Stimulated activated CD8-positive, alpha-beta memory T cell treated with anti-CD3 and anti-CD28 coated beads, Interleukin-4, amount 100 ng/mL, for 4 hours (primary cell): ENCODE measurements at places on chromosomes 5 and 9.

DNA sequence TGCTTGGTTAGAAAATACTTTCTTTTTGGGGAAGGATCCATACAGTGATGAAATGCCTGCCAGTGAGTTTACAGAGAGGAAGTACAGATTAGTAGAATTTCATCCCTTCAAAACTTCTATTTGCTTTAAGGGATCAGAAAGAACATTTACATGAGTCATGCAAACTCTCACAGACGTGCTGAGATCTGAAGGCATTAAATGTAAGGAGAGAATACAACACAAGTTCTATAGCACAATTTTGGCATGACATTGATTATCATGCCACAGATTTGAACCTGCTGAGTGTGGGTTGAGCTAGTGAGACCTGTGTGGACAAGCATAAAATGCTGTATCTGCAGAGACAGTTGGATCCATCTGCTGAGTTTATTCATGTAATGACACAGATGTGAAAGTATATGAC lies 613.6 kb upstream of the SEMA6A start:
- no peak for DNase-seq

GRCh38 chr5:107381189-107381856 lies 289.4 kb downstream of the EFNA5 start:
- no peak for DNase-seq

DNA sequence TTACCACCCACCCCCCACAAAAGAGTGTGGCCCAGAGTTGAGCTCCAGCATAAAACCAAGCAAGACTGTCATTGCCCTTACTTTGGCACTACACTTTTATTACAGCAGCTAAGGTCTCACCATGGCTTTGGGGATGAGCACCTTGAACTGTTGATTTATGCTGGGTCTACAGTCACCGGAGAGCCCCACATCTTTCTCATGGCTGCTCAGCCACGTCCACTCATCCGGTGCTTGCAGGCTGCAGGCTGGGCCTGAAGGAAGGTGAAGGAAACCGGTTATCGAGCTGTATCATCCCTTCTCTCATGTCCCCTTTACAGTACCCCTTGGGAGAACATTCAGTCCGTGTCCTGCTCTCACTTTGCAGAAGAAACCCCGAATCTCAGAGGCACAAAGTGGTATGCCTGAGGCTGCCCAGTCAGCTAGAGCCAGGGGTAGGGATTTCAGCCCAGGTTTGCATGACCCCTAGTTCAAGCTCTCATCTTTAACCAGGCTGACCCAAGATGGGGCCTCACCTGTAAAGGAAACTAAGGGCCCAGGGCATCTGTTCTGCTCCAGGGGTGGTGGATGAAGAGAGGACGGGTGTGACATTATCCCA lies 11.6 kb downstream of the TMOD1 start:
- DNase-seq = no peak

DNA sequence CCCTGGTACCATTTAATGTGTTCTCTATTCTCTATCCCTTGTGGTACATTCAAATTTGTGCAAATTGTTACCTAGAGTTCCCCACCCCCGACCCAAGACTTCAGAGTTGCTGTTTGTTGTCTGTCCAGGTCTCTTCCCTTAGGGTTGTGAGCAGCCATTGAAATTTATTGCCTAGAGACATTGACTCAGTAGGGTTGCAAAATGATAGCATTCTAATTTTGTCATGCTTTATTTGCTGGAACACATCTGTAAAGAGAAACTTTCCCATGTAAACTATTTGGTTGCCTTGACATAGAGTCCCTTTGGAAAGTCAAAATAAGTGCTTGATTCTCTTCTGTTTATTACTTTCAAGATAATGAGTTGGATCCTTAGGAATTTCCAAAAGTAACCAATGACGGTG lies 91.7 kb upstream of the KLF9 start:
- no peak for DNase-seq

DNA sequence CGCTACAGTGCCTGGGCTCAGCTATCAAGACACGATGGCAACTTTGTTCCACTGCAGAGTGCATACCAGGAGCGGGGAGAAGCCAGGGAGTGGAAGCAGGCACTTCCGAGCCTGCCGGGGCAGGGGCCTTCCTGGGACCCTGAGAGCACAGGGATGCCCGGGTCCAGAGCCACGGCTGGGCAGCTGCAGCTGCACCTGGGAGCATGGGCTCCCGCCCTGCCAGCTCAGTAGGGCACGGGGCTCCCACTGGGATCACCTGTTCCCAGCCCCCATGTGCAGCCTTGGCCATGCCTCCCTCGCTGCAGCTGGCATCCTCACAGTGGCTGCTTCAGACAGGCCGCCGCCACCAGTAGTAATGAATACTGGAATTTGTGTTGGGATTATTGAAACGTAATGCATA lies 391.5 kb downstream of the KDM4C start:
- DNase-seq = no peak

- DNase-seq = no peak
Observed at GRCh38 chr9:6714176-6714575, 43.6 kb upstream of the KDM4C start.

- no peak for DNase-seq
Observed at GRCh38 chr9:24413651-24414050, 132.0 kb downstream of the IZUMO3 start.

DNA sequence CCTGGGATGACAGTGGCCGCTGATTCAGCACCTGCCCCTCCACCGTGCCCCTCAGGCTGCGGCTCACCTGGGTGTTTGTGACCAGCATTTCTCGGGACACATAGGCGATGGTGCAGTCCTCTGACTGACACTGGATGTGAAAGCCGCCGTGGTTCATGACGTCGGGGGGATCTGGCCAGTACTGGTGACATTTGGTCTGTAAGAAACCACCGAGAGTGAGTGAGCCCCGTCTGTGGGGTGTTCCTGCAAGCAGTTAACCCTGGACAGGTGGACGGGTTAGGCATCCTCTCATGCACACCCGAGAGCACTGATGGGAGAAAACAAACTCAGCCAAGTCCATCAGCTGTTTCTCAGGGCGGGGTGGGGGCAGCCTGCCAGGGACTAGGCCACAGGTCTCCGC lies 62.5 kb upstream of the EPB41L4B start:
- no peak for DNase-seq

DNA sequence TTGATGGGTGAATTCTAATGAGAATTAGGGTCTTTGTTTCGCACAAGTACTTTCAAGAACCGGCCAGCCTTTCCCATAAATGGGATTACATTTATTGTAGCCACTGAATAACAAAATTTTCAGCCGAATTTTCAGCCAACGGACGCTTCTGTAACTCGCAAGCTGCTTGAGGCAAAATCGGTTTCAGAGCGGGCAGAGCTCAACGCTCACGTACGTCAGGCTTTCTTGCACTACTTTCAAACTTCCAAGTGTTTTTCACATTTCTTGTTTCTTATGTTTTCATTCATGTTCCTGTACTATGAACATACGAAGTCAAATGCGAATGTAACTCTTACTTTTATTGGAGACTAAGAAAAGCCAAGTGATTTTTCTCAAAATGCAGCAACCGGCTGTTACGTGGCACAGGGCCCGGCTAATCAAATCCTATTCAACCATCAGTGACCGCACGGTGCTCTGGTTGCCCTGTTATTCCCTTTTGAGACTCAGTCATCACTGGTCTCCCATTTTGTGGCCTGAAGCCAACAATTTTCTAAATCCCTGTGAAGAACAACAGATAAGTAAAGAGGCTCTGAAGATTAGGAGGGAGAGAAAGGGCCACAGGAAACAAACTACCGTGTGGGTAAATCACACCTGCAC lies 68.5 kb downstream of the SLC28A3 start:
- DNase-seq = no peak

GRCh38 chr5:76838481-76839261 lies 11.1 kb upstream of the S100Z start:
- no peak for DNase-seq

GRCh38 chr5:131997026-131997726 lies 14.3 kb downstream of the ACSL6 start:
- no peak for DNase-seq

- no peak for DNase-seq
Observed at GRCh38 chr9:79578891-79579290, 7.1 kb downstream of the TLE4 start.

GRCh38 chr9:4098031-4098430 lies 201.8 kb downstream of the GLIS3 start:
- no peak for DNase-seq

DNA sequence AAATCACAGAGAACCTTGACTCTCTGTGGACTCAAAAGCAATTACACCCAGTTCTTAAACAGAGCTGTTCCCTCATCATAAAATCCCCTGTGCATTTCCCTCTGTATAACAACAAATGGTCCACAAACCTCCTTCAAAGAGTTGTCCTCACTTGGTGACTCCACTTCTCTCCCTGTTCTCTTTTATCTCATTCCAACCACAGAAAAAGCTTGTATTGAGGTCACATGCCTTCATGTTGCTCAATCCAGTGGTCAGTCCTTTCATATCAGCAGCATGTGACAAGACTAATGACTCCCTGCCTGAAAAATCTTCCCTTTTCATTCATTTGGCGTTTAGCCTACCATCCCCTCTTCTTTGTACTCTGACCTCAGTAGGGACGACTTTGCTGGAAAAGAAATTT lies 158.0 kb downstream of the DEPDC1B start:
- DNase-seq = no peak

GRCh38 chr5:78810098-78810920 lies 161.7 kb upstream of the LHFPL2 start:
- DNase-seq = no peak

DNA sequence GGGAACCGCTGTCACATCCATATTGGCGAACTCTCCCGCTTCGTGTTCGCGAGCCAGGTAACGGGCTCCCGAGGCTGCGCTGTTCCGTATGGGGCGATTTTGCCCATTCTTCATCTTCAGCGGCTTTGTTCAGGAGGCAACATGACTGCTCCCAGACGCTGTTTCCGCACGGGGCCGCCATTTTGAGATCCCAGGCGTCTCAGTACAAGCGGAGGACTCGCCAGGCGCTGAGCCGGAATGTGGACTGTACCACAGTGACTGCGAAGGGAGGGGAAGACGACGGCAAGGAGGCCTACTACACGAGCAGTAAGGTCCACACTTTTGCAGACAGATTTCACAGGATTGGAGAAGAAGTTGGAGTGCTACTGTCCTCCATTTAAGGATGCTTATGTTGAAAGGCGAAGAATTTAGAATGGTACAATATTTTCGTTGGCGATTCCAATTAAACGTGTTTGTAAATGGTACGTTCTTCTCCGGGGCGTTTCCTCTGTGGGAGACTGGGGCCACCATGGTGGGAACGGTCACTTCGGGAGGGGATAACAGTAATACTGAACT lies 41.6 kb upstream of the ZNF300 start:
- DNase-seq = no peak

DNA sequence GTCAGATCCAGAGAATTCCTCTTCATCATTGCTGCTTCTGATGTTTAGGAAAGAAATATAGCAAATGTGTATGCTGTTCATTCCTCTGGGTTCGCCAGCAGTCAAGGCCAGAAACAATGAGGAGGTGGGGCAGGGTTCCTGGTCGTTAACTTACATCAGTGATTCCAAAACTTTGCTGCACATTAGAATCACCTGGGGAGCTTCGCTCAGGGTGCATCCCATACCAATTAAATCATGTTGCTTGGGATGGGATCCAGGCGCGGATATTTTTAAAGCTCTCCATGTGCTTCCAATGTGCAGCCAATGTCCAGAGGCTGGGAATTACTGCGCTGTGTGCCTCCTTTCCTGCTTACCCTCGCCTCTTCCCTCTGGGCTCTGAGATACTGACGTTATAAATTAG lies 227.9 kb upstream of the KLF9 start:
- DNase-seq = no peak

DNA sequence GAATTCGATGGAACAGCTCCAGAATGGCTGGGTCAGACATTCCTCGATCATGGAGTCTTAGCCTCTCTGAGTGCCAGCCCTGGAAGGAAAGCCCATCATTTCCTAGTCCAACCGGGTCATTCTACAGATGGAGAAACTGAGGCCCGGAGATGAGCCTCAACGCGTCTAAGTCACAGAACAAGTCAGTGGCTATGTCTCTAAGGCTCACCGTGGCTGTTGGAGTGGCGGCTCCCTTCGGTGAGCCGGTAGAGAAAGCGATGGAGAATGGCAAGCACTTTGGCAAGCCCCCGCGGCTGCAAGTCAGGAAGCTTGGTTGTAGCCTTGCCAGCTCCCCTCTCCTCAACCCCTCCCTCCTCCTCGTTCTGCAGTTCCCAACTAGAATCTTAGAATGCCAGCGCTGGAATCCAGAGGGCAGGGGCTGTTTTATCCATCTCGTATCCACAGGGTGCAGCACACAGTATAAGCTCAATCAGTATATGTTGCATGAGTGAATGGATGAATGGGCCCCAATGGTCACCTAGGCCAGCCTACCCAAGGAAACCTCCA lies 438 bp upstream of the ARSI start:
- DNase-seq = no peak

DNA sequence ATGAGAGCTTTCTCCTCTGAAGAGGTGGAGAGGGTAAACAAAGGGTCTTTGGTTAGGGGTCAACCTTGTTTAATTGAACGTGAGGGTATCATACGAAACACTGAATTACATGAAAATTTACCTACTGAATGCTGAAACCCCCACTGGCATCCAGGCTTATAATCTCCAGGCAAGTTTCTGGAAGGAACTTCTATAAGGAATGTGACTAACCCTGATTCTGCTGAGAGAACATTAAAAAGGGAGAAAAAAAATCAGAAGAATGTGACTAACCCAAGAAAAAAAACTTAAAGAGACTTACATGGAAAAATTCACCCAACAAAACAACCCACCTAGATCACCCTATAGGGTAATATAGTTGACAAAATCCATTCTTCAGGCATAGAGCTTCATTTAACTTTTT lies 55.5 kb downstream of the APC start:
- no peak for DNase-seq

DNA sequence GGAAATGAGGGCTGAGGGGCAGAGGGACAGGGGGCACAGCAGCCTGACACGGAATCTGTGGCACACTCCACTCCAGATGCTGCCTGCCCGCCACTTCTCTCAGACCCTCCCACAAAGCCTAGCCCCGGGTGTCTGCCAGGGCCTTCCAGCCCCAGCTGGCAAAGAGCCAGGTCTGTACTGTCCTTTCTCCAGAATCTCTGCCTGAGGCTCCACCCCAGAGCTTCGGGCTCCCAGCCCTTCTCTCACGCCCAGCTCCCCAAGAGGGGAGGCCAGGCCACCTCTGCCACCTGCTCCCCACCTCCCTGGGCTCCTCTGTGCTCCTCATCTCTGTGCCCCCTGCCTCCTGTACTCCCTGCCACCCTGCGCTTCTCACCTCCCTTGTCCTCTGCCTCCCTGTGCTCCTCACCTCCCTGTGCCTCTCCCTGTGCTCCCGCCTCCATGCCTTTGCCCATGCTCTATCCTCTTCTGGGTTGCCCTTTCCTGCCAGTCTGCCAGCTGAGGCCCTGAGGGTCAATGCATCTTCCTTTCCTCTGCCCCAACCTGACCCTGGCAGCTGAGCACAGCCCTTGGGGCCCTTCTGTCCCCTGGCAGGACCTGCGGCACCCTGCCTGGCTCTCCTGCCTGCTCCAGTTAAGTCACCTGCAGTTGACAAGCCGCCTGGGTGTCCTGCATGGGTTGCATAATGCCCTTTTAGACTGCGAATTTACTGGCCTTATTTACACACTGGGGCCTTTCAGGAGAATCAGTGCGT lies 36.4 kb downstream of the RASGEF1C start:
- no peak for DNase-seq

DNA sequence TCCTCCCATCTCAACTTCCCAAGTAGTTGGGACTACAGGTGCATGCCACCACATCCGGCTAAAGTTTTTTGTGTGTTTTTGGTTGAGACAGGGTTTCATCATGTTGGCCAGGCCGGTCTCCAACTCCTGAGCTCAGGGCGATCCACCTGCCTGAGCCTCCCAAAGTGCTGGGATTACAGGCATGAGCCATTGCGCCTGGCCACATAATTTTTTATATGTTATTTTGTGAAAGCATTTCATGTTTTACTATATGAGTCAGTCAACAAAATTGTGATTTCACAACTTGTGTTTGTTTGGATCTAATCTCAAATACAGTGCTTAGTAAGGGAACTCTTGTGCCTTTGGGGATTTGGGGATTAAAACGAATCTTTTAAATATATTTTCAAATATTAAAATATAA lies 20.0 kb upstream of the FAM120AOS start:
- no peak for DNase-seq
